HCEC 1CT (cell line): ENCODE measurements at places on chromosomes 1 and 21.

DNA sequence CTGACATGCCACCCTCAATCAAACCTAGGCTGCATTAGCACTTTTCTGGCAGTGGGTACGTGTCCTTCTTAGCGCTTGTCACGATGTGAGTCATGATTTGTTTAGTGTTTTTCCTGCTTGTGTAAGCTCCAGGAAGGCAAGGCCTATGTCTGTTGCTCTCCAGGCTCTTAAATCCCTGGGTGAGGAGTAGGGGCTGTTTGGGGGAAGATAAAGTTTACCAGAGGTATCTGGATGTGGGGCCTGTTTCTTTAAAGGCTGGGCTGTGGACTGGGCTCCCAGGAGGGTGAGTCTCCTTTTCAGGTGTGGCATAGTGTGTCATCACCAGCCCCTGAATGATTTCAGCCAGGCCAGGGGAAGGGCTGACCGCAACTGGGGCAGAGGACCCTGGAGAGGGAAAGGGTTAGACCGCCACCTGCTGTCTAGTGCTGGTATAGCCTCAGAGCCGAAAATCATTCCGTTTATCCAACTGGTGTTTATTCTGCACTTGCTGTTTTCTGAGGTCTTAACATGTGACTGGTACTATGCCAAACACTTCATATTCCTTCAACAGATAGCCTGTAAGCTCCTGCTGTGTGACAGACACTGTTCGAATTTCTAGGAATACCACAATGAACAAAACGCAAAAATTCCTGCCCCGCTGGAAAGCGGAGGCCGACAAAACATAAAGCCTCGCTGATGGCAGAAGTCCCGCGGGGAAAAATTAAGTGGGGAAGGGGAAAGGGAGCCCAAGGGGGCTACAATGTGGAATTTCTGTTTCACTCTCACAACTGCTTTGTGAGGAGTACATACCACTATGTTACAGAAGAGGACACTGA, 9.7 kb downstream of the SERINC2 start:
- DNase-seq: peak; percentile 88

GRCh38 chr1:203031467-203031866, 5.2 kb downstream of the PPFIA4 start:
- DNase-seq: peak; percentile 14

DNA sequence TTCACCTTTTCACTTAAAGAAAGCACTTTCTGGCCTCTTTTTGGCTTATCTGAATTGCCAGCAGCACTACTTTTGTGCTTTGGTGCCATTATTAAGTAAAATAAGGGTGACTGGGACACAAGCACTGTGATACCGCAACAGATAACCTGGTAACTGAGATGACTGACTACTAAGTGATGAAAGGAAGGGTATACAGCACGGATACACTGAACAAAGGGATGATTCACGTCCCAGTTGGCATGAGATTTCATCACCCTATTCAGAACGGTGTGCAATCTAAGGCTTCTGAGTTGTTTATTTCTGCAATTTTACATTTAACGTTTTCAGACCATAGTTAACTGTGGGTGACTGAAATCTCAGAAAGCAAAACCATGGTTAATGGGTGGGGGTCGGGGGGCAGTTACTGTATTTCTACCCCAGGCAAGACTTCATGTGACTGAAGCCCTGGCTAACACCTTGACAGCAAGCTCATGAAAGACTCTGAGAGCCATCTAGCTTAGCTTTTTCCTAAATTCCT, 102.8 kb downstream of the CLIC6 start:
- DNase-seq: peak; percentile 58

GRCh38 chr21:45848331-45848730, 133.2 kb upstream of the COL6A1 start:
- no peak for DNase-seq

GRCh38 chr1:47755101-47755990, 241.8 kb downstream of the TRABD2B start:
- DNase-seq: no peak
